ENCODE measurements at places on chromosomes 4 and X. TPM values are rescaled to one million over a fixed set of nuclear protein-coding genes. Genes with fewer than 3 reads are reported as not detected.

Gene TLR3
- total RNA-seq = 5.5 TPM

Gene DUSP9
- 5.9 TPM for total RNA-seq

Gene SSX3
- total RNA-seq = not detected

Gene MYOZ2
- not detected for total RNA-seq

Gene VEGFD
- total RNA-seq = not detected

Gene ARHGEF38
- total RNA-seq = 0.07 TPM

Gene NEXMIF
- total RNA-seq = 0.07 TPM

Gene FREM3
- total RNA-seq = not detected

Gene FABP2
- total RNA-seq = not detected
